ENCODE measurements at places on chromosomes 3 and 15.

DNA sequence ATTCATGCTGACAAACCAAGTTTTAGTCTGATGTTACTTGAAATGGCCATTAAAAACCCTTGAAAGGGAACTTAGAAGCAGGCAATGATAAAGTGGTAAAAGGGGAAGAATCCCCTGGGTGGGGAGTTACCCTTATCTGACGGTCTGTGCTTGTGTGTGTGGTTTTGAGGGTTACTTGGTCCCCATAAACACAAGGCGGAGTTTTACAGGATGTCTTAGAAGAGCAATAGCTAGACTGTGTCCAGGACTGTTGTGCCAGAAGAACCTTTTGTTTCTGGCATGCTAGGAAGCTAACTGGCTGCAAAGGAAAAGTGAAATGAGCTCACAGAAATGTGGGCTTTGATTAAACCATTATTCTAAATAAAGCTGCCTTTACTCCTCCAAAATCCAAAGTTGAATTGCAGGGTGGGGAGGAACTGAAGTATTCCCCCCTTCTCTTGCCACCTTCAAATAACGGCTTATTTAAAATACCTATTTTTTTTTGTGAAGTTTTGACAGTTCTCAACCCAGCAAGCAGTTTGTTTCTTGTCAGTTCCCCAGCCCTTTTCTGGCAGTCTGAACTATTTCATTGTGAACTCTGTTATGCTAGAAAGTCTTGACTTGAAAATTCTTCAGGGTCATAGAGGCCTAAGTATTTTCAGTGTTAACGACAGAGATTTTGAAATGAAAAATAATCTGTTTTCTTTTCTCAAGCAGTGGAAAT lies 443.5 kb downstream of the OTOL1 start:
- peak; percentile 90 for DNase-seq

DNA sequence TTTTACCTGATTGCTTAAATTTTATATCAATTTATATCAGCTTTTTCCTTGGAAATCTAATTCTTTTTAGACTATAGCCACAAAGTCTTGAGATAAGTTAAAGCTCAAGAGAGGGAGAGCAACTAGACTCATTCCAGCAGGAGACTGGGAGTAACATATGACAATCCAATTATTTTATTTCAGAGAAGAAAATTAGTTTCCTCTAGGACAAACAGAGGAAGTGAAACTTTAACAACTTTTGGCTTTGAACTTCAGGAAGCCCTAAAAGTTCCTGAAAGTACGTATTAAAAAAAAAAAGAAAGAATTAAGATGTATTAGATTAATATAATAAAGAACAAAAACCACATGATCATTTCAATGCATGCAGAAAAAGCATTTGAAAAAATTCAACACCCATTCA lies 13.9 kb upstream of the UBE2E2 start:
- no peak for DNase-seq

DNA sequence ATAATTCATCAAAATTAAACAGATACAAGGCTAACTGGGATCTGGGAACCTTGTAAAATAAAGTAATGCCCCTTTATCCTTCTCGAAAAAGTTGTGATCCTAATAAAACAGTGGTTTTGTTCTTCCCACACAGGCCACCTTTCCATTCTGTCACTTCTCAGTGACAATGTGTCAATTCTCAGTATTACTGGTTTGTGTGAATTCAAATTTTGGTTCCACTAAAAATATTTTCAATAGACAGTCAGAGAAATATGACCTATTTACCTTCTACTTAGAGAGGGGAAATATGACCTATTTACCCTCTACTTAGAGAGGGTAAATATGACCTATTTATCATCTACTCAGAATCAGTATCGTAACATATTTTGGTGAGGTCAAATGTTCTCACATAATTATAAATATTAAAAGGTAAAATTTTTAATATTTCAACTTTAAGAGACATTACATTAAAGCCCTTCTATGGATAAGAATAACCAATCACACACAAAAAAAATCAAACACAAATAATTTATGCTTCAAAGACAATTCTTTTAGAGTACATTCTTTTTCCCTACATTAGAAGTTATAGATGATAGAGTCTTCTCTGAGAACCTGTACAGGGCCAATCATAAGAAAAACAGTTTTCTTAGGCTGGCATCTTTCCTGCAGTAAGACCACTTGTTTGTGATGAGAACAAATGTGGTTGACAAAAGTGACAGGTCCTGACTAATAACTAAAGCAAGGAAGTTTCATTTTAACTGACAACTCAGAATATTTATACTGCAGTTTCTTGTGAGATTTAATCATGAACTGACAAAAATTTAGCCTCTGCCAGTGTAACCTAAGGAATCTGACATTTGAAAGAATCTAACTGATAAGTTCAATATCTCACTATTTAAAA lies 323.3 kb downstream of the DIPK2A start:
- DNase-seq, result no peak

DNA sequence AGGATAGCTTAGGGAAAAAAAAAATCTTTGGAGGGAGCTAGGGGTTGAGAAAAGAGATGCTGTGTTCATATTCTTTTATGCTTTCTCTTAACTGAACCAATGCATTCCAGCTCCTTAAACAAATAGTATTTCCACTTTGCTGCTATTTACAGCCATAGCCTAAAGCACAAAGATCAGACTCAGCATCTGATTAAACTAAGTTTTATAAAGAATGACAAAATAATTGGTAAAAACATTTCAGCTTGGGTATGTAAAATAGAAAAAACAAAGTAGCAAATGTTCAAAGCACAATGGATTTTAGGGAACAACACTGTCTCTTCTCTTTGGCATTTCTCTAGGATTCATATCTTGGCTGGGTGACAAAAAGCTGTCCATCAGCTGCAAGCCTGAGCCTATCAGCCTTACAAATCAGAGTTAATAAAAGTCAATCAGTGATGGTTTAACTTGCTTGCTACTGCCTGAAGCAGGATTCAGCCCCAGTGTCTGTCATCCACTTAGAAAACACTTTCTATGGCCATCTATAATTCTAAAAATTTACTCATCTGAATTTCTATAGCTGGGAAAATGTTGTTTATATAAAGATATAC lies 232.1 kb upstream of the CDIN1 start:
- DNase-seq, result no peak

DNA sequence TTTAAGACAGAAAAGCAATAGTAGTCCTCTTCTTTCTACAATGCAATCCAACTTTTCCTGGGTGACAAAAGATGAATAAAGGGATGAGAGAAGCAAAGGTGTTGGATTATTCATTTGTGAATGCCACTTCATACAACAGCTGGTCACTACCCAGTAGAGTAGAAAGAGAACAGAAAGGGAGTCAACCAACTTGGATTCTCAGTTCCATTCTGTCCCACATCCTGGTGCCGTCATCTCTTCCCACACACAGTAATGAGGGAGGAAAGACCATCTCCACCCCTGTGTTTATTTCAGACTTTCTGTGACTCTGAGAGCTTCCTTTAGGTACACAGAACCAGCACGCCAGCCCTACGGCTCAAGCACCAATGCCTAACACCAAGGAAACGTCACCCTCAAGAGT lies 71.0 kb downstream of the FOXP1 start:
- DNase-seq, result no peak

DNA sequence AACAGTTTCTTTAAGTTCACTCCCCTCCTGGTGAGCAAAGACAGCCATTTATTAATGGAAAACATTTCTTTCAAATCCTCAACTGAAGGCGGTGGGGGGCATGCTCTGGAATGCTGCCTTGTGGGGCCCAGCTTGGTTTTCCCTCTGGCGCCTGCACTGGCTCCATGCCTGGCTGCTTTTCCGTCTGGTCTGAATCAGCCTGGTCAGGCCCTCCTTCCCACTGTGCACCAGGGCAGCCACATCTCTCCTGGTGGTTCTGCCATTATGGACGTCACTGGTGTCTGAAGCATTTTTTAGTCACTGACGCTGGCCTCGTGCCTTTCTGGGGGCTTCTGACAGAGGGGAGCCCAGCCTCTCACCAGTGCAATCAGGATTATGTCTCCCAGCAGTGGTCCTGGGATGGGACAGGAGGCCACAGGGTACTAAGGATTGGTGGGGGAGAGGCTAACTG lies 57.6 kb upstream of the APEH start:
- DNase-seq, result no peak

GRCh38 chr15:80970658-80971057 lies 19.0 kb downstream of the MESD start:
- DNase-seq, result no peak

DNA sequence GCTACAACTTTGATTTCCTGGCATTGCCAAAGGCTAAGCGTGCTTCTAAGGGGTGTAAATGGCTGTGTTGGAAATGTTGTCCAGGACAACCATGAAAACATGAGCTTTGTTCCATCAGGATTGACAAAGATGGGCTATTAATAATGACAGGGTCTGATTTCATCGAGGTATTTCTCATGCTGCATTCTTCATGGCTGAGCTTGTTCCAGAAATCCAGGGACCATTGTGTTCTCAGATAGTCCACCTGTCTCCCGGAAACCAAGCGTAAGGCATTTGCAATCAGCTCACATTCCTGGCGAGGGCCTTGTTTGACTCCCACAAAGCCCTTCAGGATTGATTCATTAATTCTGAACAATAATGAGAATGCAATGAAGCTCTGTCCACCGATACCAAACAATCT lies 111.3 kb downstream of the CD47 start:
- no peak for DNase-seq

DNA sequence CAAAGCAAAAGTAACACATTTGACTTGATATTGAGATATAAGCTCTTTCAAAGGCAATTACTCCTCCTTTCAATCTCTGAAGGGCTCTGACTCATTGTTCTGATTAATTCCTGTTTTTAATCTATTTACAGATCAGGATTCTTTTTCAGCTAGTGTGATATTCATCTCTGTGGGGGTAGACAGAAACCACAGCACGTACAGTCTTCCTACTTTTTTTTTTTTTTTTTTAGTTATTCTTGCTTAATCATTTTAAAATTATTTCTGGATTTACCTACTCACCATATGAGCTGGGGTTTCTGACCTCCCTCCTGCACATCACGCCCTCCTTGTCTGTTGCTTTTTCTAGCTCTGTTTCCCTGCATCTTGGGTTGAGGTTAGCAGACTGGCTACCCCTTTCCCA lies 1.4 kb downstream of the CNTN3 start:
- no peak for DNase-seq

DNA sequence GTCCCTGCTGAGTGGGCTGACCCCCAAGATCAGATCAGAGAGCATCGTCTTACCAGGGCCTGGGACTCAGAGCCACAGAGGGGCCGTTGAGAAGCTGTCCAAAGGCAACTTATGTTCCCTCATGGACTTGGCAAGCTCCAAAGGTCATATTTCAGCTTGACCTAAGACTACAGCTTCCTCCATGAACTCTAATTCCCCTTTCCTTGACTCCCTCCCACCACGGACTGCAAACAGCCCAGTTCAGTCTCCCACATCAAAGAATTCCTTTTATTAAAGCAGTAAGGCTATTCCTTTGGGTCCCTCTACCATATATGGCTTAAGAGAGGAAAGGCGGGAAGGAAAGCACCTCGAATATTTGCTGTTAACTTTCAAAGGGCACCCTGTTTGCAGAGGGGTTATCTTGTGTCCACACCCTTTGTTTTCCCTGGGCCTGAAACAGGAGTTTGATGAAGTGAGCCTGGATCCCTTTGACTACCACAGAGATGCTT lies 146.1 kb upstream of the THBS1 start:
- DNase-seq, result no peak

DNA sequence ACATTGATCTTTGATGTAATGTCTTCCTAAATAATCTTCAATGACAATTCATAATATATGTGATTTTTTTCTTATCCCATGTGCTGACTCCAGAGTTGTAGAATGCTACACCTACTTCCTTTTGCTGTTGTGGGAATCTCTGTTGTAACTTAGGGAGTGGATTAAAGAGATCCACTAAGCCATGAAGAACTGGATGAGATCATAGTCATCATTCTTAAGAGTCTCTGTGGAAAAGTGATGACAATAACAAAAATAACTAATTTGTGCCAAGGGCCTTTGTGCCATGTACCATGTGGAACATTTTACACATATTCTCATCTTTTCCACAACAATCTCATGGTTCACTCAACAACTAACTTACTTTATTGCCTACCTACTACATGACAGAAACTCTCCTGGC lies 162.9 kb upstream of the PDZRN3 start:
- no peak for DNase-seq

DNA sequence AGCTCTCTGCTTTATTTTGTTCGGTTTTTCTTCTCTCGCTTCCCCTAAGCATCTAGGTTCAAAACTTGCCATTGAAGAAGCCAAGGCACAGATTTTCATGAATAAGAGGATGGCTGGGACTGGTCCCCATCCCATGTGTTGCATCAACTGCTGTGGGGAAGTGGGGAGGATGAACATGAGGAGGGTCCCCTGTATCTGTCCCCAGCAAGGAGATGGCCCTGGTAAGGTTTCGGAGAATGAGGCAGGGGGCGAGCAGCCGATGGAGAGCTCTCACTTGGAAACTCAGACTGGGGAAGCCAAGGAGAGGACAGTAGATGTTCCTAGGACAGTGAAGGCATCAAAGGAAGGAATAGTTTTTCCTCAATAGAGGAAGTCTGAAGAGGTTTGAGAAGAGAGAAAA lies 142.0 kb upstream of the ATP2B2 start:
- no peak for DNase-seq

DNA sequence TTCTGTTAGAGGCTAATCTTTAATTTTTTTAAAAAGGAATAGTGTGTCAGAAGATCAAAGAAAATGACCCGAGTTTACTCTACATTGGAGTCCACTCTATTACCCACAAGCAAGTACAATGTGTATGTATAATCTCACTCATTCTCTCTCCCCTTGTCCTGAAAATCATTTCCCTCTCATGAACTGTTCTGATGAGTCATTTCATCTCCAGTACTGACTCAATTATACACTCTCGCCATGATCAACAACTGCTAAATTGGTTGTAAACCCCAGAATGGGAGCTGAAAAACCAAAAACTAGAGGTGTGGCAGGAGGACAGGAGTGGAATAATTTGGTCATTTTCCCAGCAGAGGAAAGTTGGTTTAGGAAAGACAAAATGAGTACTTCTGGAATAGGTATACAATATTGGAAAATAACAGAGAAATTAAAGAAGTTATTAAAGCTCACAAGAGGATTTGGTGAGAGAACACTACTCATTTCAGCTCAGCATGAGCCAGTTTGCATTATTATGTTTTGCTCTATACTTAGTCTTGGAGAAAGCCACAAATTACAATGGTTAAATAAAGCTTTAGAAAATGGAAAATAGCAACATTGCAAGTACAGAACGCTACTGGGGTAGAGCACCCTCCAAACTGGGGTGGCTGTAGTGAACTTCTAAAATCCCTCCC lies 144.3 kb upstream of the PFN2 start:
- DNase-seq, result no peak

GRCh38 chr3:186097663-186098451 lies 11.0 kb downstream of the ETV5 start:
- DNase-seq, result no peak

- no peak for DNase-seq
Measured at GRCh38 chr3:113117511-113118234, 93.7 kb upstream of the BOC start.

DNA sequence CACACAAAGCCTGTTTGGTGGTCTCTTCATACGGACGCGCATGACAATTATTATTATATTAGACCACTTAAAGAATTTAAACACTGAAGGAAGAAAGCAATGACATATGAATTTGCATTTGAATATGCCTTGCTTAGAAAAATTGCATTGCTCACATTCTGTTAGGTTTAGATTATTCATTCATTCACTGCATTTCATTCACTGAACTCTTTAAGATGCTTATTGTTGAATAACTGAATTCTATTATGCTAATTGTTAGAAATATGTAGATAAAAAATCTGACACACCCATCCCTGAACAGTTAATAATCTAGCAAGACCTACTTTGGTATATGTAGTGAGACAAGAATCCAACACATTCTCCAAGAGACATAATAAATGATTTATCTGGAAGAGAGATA lies 94.4 kb upstream of the PEX5L start:
- no peak for DNase-seq

- no peak for DNase-seq
Measured at GRCh38 chr3:160806094-160806493, 50.1 kb downstream of the PPM1L start.

GRCh38 chr15:68791431-68792283 lies 29.0 kb downstream of the ANP32A start:
- no peak for DNase-seq
